ENCODE measurements at places on chromosomes 12 and 14.

DNA sequence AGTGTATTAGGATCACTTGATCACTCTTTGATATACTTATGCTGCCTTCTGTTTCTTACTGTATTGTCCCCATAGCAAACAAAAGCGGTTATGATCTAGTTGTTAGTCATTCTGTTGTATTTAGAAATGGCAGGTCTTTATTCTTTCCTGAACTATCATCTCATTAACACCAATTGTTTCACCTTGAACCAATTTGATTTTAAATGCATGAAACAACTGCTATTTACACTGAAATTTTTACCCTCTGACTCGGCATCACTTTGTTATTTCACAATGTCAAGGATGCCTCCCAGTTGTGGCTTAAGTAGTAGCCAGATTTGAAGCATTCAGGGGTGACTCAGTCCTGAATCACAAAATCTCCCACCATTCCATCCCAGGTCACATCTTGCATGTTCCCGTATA lies 303.5 kb downstream of the EGLN3 start:
- DNase-seq = no peak

GRCh38 chr14:95157327-95158189 lies at the start of gene DICER1:
TSS of gene DICER1 (minus strand) at chr14:95157529. CDS start at chr14:95133458, 24,071 bp downstream.
- DNase-seq = peak; percentile 96

- DNase-seq = no peak
Observed at GRCh38 chr14:95125221-95125620, 32.1 kb downstream of the DICER1 start.

DNA sequence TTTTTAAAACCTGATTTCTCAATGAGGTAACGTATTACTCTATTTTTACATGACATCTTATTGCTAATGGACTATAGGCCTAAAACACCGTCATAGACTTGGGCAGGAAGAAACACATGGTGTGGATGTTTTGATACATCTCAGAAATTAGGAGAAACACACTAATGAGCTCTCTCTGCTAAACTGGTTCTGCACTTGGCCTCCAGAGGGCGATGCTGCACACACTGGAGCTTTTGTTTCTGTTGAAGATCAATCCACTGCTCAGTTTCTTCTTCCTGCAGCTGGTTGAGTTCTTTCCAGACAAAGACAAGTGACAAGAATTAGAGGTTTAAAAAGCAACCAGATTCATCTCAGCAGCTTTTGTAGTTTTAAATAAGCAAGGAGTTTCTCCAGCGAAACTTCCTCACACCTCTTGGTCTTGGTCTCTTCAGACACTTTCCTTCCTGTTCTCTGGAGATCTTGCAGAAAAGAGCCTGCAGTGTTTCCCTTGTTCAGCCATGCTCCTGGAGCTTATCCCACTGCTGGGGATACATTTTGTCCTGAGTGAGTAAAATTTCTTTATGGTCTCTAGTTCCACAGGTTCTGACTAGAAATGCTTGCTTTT lies 178.5 kb upstream of the OR4E1 start:
- peak; percentile 63 for DNase-seq

GRCh38 chr12:120817559-120818330 lies 86.4 kb downstream of the SPPL3 start:
- DNase-seq = no peak

GRCh38 chr12:65670775-65671174 lies 153.5 kb upstream of the HMGA2 start:
- no peak for DNase-seq

DNA sequence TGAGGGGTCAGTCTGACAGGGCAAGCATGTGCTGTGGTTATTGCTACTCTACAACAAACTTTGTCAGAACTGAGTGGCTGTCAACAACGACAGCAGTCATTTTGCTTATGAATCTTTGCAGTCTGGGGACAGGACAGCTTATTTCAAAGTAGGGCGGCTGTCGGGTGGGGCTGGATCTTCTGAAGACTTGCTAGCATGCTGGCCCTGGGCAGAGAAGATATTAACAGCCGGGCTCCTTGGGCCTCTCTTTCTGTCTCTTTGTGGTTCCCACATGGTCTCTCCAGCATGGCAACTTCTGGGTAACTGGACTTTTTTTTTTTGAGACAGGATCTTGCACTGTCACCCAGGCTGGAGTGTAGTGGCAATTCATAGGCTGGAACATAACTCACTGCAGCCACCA lies 33.9 kb upstream of the ALDH2 start:
- DNase-seq = no peak

- DNase-seq = no peak
Observed at GRCh38 chr14:100428727-100429126, 105.6 kb downstream of the SLC25A47 start.

- no peak for DNase-seq
Observed at GRCh38 chr12:123987022-123987421, 14.0 kb downstream of the ZNF664 start.

All from stimulated activated CD4-positive, alpha-beta T cell treated with anti-CD3 and anti-CD28 coated beads, Interleukin-12 subunit alpha, Interleukin-12 subunit beta, amount 100 ng/mL, for 4 hours (primary cell).